ENCODE measurements at places on chromosomes 16 and 17.

DNA sequence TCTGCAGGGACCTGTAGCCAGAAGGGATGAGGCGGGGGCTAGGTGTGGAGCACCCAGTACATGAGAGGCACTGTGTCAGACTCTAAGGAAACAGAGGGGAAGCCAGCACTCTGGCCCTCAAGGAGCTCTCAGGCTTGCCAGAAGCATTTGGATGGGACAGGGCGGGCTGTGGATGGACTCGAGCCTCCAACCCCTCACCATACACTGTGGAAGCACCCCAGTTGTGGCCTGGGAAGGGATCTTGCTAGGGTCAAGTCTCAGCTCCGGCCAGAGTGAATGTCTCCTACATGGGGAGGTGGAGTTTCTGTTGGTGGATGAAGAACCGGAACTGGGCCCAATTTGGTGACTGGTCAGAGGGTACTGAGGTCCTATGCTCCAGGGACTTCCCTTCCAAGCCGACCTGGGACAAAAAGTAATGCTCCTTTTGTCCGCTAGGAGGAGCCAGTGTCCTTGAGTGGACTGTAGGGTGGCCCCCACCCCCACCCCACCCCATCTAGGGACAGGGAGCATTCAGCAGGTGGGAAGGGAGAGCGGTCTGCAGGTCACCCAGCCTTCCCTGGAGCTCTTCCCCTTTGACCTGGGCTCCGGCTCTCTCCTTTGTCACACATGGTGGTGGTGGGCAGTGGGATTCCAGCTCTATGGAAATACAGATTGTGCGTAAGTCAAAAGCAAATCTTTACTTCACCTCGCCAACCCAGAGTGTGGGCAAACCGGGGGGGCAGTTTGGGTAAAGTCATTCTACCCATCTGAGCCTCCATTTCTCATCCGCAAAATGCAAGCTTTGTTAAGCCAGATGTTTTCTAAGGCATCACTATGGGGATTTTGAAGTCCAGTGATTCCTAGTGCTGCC is 20.4 kb upstream of the PHB1 start:
- peaks cover 15% of the 10 kb centered on the region for H3K4me1 ChIP-seq
- peaks cover 14% of the 10 kb centered on the region for H3K27me3 ChIP-seq
- H3K27ac ChIP-seq, result no peak overlapping the region

GRCh38 chr17:43033948-43034881 is 9.2 kb downstream of the RND2 start:
- no peaks in the 10 kb centered on the region for H3K36me3 ChIP-seq
- H3K4me3 ChIP-seq, result no peak overlapping the region
- no peaks in the 10 kb centered on the region for H3K4me1 ChIP-seq
- no peak for DNase-seq
- no peak overlapping the region for H3K27ac ChIP-seq

GRCh38 chr17:82440469-82440981 is 10.0 kb downstream of the CYBC1 start:
- peak overlapping the region; percentile 96 for H3K27ac ChIP-seq
- peak overlapping the region; percentile 41 for H3K4me3 ChIP-seq
- no peaks in the 10 kb centered on the region for H3K27me3 ChIP-seq
- peaks cover 5% of the 10 kb centered on the region for H3K36me3 ChIP-seq
- peak; percentile 31 for DNase-seq

- no peaks in the 10 kb centered on the region for H3K36me3 ChIP-seq
- peak overlapping the region; percentile 65 for H3K4me3 ChIP-seq
- peaks cover 19% of the 10 kb centered on the region for H3K4me1 ChIP-seq
- no peak for DNase-seq
- H3K27me3 ChIP-seq, result peaks cover 7% of the 10 kb centered on the region
- no peak overlapping the region for H3K27ac ChIP-seq
Measured at GRCh38 chr16:715477-716199, 720 bp downstream of the METRN start.

DNA sequence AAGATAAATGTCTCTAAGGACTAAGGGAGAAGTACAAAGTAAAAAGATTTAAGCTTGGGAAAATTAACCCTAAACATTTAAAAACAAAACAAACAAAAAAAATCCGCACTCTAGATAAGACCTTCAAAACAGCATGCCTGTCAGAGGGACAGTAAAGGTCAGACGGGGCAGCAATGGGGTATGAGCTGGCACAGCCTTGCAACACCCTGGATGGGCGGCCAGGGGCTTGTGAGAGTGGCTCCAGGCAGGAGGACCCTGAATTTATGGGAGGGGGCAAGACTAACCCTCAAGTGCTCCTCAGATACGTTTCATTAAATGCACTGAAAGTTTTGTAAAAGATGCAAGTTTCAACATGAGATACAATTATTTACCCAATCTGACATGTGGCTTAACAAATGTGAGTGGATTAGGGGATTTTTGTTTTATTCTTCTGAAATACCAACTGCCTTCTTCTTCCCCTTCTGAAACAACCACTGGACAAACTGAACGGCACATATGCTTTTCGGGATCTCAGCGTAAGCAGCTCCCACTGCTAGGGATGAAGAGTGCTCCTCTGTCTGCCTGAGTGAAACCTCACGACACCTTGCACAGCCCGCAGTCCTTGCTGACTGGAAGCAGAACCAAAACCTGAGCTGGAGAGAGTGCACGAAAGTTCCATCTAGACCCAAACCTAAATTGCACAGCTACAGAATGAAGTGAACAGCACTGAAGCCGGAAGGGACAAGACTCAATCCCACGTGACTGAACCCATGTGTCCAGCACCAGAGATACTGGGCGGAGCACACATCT is 128.4 kb downstream of the ANKRD11 start:
- H3K4me3 ChIP-seq, result peak overlapping the region; percentile 81
- H3K27me3 ChIP-seq, result no peaks in the 10 kb centered on the region
- peaks cover 73% of the 10 kb centered on the region for H3K4me1 ChIP-seq
- peak; percentile 36 for DNase-seq

DNA sequence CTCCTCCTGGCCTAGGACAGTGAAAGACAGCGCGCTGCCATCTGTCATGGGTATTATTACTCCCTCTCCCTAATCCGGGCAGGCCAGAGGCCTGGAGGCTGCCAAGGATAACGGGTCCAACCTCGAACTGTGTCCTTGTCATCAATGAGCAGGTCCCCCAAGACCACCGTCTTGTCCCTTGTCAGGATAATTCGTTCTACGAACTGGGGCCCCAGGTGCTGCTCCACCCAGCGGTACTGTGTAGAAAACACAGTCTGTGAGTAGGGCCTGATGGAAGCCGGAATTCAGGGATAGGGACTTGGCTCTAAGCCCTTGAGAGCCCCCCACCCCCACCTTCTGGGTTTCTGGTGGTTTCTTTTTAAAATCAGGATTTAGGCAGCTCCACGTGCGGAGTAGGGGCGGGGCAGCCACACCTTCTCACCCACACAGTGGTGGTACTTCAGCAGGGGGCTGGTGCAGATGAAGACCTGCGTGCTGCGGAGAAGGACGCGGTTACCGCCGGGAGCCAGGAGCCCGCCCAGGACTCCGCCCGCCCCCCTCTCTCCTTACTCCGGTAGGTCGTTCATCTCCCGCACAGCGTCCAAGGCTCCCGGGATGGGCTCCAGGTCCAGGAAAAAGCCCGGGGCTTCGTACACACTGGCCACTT is 787 bp downstream of the NT5C start:
- no peaks in the 10 kb centered on the region for H3K27me3 ChIP-seq
- H3K4me3 ChIP-seq, result peak overlapping the region; percentile 92
- peaks cover 44% of the 10 kb centered on the region for H3K4me1 ChIP-seq
- peak overlapping the region; percentile 95 for H3K27ac ChIP-seq
- no peaks in the 10 kb centered on the region for H3K36me3 ChIP-seq

GRCh38 chr17:42459256-42459800 is 650 bp downstream of the ATP6V0A1 start:
- peak; percentile 16 for DNase-seq
- H3K27ac ChIP-seq, result peak overlapping the region; percentile 97
- H3K4me1 ChIP-seq, result peaks cover 38% of the 10 kb centered on the region
- H3K4me3 ChIP-seq, result peak overlapping the region; percentile 97
- H3K36me3 ChIP-seq, result peaks cover 8% of the 10 kb centered on the region

GRCh38 chr17:79619636-79620206 is 8.9 kb upstream of the RBFOX3 start:
- no peaks in the 10 kb centered on the region for H3K4me1 ChIP-seq
- H3K4me3 ChIP-seq, result no peak overlapping the region
- no peak for DNase-seq
